Activated CD8-positive, alpha-beta memory T cell treated with anti-CD3 and anti-CD28 coated beads for 1 hour (primary cell): ENCODE measurements at places on chromosomes 7 and 10.

DNA sequence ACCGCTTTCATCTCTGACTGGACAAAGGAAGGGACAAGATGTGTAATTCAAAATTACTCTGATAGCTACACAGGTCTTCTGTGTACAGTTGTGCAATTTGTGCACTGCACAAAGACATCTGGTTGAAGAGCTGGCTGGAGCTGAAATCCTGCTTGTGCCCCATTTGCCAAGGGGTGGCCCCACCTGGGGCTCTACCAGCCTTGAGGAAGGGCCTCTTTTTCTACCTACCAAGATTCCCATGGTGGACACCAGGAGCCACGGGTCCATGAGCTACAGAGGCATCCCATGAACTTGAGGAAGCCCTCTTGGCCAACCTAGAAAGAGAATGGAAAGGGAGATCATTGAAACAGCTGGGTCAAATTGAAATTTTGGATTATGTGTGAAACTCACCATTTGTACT, 43.2 kb downstream of the HHEX start:
- no peak for DNase-seq

- DNase-seq = no peak
Measured at GRCh38 chr10:30728766-30729165, 99.2 kb upstream of the LYZL2 start.

DNA sequence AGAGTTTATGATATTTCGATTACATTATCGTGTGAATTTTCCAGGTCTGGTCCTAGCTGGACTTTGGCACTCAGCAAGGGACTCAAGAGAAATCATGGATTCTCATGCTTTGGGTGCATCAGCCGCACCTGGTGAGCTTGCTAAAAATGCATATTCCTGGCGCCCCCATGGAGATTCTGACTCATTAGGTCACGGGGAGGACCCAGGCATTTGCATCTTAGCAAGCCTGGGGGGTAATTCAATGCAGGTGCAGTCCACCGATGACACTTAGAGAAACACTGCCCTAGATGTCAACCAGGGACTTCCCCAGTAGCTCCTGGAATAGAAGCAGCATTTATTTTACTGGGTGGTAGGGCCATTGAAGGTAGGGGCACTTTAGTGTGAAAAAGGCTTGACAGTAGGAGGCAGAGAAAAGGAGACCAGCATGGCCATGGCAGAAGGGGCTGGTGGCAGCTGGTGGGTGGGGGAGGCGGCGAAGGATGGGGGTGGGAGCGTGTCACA, 29.9 kb upstream of the PDCD4 start:
- DNase-seq = no peak

GRCh38 chr7:23615331-23615730, 18.1 kb downstream of the CCDC126 start:
- no peak for DNase-seq

GRCh38 chr10:110378006-110378405, 73.3 kb upstream of the SMNDC1 start:
- no peak for DNase-seq

- DNase-seq = no peak
Measured at GRCh38 chr7:150950496-150951180, 27.5 kb downstream of the KCNH2 start.

DNA sequence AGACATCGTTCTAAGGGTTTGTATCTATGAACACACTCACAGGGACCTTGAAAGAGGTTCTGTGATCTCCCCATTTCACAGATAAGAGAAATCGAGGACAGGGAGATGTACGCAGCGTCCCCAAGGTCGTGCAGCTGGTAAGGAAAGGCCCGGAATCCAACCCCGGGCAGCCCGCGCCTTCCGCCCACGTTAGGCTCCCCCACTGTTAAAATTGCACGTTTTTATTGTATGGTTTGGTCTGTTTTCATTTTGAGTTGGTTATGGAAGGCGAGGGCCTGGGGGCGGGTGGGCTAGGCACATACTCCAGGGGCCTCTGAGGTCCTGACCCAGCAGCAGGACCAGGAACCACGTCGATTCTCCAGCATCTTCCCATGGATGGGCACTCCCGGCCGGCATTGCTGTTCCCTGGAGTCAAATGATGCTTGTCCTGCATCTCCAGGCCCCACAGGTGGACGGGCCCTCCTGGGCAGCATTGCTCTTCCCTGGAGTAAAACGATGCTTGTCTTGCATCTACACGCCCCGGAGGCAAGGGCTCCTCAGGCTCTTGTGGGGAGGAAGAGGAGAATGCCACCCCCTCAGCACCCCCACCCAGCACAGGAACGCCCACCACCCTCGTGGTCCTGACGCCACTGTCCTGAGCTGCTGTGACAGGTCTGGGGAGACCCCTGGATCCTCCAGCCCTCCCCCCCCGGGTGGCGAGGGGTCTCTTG, 65.9 kb downstream of the PDGFA start:
- DNase-seq = no peak

DNA sequence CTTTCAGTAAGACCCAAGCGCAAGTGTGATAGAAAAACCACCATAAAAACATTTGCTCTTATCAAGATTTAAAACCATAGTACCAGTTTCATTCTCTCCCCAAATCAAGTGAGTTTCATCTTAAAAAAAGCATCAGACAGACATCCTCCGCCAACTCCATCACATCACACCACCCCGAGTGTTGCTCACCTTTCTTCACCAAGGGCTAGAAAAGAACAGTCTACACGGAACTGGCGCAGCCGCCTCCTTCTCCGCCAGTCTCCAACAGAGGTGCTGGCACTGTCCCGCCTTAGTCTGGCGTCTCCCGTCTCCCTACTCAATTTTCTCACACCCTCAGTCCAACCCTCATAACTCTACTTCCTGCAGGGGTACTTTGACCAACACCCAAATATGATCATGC, 46.9 kb upstream of the WIPI2 start:
- peak; percentile 17 for DNase-seq

GRCh38 chr7:33192695-33193291, 63.4 kb downstream of the BBS9 start:
- no peak for DNase-seq

GRCh38 chr10:116038259-116038658, 234.7 kb downstream of the GFRA1 start:
- no peak for DNase-seq

- DNase-seq = no peak
Measured at GRCh38 chr10:110398419-110399105, 93.8 kb upstream of the SMNDC1 start.

- no peak for DNase-seq
Measured at GRCh38 chr7:88664630-88665233, 94.8 kb upstream of the ZNF804B start.

DNA sequence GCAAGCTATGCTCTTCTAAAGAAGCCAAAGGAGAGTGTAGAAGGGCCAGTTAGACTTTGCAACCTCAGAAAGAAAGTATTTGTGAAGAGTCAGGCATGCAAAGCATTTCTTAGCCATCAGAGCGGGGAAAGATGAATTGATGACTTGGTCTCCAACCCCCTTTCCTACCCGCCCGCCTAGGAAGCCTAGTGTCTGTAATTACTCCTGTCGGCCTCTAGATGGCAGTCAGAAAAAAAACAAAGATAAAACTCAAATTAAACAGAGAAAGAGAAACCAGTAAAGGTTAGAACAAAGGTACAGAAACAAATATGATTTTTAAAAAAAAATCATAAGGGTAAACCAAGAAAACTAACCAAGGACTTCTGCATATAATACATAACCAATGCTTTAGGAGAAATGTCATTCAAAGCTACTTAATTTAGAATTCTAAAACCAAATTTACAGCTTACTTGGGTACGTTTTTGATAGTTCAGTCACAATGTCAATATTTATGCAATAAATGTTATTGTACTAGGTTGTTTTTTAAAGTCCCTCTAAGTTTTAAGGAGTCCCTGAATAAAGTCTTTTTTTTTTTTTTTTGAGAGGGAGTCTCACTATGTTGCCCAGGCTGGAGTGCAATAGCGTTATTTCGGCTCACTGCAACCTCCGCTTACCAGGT, 97.6 kb downstream of the LYZL1 start:
- no peak for DNase-seq

DNA sequence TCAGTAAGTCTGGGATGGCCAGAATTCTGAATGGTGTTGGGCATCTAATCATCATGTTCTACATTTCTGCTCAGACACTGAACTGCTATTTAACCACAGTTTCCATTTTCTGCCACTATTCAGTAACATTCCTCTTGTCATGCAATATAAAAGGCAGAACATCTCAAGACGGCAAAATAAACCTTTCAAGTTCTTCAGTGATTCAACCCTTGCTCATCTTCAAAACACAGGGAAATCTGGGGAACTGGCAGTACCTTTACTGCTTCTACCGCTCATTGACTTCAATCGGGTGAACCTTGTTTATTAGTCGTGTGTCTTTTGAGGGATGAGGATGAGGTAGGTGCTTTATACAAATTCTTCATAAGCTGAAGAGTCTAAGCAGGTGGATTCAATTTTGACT, 184.7 kb upstream of the ANK3 start:
- DNase-seq = no peak

DNA sequence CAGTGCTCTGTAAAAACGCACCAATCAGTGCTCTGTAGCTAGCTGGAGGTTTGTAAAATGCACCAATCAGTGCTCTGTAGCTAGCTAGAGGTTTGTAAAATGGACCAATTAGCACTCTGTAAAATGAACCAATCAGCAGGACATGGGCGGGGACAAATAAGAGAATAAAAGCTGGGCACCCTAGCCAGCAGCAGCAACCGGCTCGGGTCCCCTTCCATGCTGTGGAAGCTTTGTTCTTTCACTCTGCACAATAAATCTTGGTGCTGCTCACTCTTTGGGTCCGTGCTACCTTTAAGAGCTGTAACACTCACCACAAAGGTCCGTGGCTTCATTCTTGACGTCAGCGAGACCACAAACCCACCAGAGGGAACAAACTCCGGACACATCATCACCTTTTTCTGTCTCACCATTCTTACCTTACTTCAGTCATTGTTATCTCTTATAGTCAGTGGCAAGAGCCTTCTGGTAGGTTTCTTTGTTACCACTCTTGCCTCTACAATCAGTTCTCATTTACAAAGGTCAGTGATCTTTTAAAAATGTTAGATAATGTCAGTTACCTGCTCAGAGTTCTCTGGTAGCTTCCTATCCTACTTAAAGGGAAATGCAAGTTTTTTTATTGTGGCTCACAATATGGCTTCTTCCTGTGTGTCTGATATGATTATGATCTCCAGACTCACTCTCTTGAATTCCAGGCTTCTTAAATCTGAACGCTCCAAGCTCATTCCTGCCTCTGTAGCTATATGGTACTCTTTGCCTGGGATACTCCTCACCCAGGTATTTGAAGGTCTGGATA, 4.5 kb downstream of the STAM start:
- DNase-seq = peak; percentile 27

DNA sequence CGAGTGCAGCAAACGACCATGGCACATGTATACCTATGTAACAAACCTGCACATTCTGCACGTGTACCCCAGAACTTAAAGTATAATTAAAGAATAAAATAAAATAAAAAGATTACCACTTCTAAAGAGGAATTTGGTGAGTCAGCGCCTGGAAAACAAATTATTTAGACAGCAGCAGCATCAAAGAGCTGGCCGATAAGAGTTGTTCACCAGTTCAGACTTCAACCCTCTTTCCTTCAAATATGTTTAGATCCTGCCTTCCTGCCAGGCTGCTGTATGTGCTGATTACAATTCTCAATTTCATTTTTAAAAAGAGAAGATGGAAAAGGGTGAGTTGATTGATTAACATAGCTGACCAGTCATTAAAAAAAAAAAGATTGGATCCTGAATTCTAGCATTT, 672.0 kb upstream of the NRP1 start:
- DNase-seq = no peak

- no peak for DNase-seq
Measured at GRCh38 chr7:124323597-124323996, 290.7 kb upstream of the TMEM229A start.

- no peak for DNase-seq
Measured at GRCh38 chr10:15378569-15378968, 7.5 kb upstream of the FAM171A1 start.

GRCh38 chr10:89888321-89889070, 187.1 kb downstream of the KIF20B start:
- no peak for DNase-seq

- peak; percentile 16 for DNase-seq
Measured at GRCh38 chr7:142391191-142391992, 133.5 kb upstream of the PRSS58 start.
